K562 (cell line): ENCODE measurements at places on chromosomes 4 and X. TPM values are rescaled to one million over a fixed set of nuclear protein-coding genes. Genes with fewer than 3 reads are reported as not detected.

DNA sequence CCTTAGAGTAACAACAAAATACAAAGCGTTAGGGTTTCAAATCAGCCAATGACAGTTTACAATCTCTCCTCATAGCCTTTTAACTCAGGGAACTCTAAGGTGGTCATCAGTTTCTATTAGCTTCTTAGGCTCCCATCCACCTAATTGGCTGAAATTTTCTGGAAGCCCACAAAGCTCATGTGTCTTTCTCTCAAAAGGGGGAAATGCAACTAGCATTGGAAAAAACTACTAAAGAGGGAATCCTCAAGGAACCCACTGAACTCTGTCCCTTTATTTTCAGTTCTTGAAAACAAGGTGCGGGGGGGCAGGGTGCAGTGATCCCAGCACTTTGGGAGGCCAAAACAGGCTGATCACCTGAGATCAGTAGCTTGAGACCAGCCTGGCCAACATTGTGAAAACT, 56.4 kb downstream of the PDGFC start:
- no peak overlapping the region for H3K27ac ChIP-seq
- no peaks in the 10 kb centered on the region for H3K36me3 ChIP-seq
- no peaks in the 10 kb centered on the region for H3K27me3 ChIP-seq
- no peak overlapping the region for H3K4me3 ChIP-seq
- DNase-seq: no peak

DNA sequence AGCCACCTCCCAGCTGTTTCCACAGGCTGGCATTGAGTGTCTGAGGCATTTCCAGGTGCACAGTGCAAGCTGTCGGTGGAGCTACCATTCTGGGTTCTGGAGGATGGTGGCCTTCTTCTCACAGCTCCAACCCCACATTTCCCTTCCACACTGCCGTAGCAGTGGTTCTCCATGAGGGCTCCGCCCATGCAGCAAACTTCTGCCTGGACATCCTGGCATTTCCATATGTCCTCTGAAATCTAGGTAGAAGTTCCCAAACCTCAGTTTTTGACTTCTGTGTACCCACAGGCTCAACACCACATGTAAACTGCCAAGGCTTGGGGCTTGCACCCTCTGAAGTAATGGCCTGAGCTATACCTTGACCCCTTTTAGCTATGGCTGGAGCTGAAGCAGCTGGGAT, 10.3 kb upstream of the FRMPD4 start:
- H3K36me3 ChIP-seq: no peaks in the 10 kb centered on the region
- no peaks in the 10 kb centered on the region for H3K27me3 ChIP-seq
- no peak overlapping the region for H3K4me3 ChIP-seq

GRCh38 chr4:78665216-78665770, 110.9 kb upstream of the BMP2K start:
- no peaks in the 10 kb centered on the region for H3K36me3 ChIP-seq
- no peak overlapping the region for H3K4me3 ChIP-seq
- no peaks in the 10 kb centered on the region for H3K27me3 ChIP-seq
- H3K27ac ChIP-seq: no peak overlapping the region
- DNase-seq: no peak
- peaks cover 58% of the 10 kb centered on the region for H3K4me1 ChIP-seq

Gene KCNE5
- 0.13 TPM in 1 of 2 replicates, not detected in the other for polyA plus RNA-seq

Gene NPY2R
- not detected in 2 replicates for polyA plus RNA-seq

DNA sequence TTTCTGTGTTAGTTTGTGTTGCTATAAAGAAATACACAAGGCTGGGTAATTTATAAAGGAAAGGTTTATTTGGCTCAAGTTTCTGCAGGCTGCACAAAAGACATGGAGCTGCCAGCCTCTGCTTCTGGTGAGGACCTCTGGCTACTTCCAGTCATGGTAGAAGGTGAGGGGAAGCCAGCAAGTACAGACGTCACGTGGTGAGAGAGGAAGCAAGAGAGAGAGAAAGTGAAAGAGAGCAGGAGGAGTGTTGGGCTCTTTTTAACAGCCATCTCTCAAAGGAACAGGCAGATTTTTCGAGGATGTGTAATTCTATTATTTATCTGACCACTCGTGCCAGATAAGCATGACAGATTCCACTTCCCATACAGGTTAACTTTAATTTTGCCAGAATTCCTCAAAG, 1199.1 kb downstream of the ADGRL3 start:
- H3K27ac ChIP-seq: no peak overlapping the region
- H3K36me3 ChIP-seq: no peaks in the 10 kb centered on the region
- no peak overlapping the region for H3K4me3 ChIP-seq
- H3K27me3 ChIP-seq: no peaks in the 10 kb centered on the region
- no peak for DNase-seq

- no peak for DNase-seq
- peaks cover 22% of the 10 kb centered on the region for H3K4me1 ChIP-seq
- H3K27me3 ChIP-seq: no peaks in the 10 kb centered on the region
- no peaks in the 10 kb centered on the region for H3K36me3 ChIP-seq
Measured at GRCh38 chr4:86927843-86928395, 6.9 kb upstream of the AFF1 start.

Gene HS3ST1
- not detected in 2 replicates for polyA plus RNA-seq

DNA sequence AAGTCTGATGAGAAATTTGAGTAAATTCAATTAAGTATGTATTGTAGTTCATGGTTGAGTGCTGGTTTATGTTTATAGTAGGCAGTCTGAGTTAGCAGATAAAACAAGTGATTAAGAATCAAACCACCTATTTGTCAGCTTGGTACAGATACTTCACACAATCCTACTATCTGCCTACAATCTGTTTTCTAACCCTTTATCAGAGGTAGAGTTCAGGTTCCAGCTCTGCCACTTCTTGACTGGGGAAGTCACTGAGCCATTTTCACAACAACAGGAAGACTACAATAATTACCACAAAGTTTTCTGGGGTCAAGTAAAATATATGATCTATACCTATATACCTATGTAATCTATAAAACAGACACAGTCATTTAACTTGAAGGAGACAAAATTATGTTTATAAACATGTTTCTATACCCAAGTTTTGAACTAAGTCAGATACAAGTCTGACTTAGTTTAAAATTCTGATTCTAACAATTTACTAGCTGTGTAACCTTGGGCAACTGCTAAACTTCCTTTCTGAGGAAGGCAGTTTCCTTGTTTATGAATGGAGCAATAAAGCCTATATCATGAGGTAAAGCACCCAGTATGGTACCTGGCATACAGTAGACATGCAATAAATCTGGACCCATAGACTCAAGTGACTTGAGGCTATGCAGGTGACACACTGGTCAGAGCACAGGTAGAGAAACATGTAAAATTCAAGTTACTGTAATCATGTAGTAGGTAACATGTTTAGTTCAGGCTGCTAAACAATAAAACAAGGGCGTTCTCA, 37.2 kb upstream of the BDH2 start:
- H3K4me3 ChIP-seq: no peak overlapping the region
- H3K27me3 ChIP-seq: no peaks in the 10 kb centered on the region
- H3K27ac ChIP-seq: no peak overlapping the region

DNA sequence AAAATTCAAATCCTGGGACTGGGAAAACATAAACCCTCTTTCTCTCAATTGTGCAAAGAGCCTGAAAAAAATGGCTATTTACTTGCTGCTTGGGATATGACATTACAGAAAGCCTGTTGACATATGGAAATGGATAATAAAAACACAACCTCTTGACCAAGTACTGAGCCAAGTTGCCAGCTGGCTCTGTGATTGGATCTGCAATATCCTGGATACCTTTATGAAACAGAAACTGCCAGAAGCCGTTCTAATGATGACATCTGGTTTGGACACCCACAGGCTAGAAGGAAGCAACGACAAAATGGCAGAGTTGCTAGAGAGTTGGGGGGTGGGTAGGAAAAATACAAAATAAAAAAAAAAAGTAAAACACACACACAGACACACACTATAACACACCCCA, 481.4 kb downstream of the FAT4 start:
- DNase-seq: no peak
- H3K36me3 ChIP-seq: no peaks in the 10 kb centered on the region
- H3K4me3 ChIP-seq: no peak overlapping the region

DNA sequence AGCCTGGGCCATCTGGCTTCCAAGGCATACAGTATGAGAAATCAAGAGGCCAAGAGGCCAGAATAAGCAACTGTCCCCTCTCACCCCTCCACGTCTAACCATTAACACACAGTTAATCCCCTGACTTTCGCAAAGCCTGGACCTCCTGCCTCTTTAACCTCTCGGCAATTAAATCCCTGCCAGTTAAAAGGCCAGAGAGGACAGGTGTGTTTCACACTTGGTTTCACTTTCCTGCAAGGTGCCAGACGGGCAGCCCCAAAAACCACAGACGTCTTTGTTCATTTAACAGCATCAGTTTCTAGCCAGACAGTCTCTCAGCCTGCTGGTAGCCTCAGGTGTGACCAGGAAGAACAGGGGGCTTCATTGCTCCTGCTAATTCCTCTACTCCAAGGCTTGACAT, 91.1 kb upstream of the KIT start:
- H3K4me3 ChIP-seq: no peak overlapping the region
- H3K27me3 ChIP-seq: no peaks in the 10 kb centered on the region
- no peak for DNase-seq
- no peaks in the 10 kb centered on the region for H3K36me3 ChIP-seq
- no peak overlapping the region for H3K27ac ChIP-seq

Gene MAGEE2
- 0.07 TPM in 1 of 2 replicates, not detected in the other for polyA plus RNA-seq

DNA sequence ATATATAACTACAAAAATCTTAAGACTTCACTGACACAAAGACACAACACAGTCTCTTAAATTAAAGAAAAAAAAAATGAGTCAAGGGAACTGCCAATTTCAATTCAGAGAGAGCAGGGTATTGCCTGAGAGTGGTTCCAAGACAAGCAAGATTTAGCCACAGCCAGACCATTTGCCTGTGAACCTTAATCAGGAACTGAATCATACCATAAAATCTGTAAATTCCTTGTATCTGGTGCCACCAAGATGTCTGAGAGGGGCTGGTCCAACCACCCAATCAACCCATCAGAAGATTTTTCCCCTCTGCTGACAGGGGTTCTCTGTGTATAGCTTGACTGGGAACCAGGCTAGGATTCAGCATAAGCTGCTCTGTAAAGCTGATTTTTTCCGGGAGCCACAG, 159.2 kb downstream of the CPEB2 start:
- no peaks in the 10 kb centered on the region for H3K36me3 ChIP-seq
- no peak overlapping the region for H3K27ac ChIP-seq
- no peaks in the 10 kb centered on the region for H3K27me3 ChIP-seq
- H3K4me3 ChIP-seq: no peak overlapping the region
- H3K4me1 ChIP-seq: peaks cover 5% of the 10 kb centered on the region; the same call in 1 of the 2 replicates

Gene RELL1
- 1.4 and 1.8 TPM in 2 replicates for polyA plus RNA-seq

DNA sequence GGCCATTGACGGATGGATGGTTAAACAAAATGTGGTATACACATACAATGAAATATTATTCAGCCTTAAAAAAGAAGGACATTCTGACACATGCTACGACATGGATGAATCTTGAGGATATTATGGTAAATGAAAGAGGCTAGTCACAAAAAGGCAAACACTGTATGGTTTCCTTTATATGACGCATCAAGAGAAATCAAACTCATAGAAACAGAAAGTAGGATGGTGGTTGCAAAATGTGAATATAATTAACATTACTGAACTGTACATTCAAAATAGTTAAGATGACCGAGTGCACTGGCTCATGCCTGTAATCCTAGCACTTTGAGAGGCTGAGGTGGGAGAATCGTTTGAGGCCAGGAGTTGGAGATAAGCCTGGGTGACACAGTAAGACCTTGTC, 9.5 kb upstream of the CASK start:
- no peak overlapping the region for H3K4me3 ChIP-seq
- H3K27me3 ChIP-seq: no peaks in the 10 kb centered on the region
- no peak for DNase-seq
- no peaks in the 10 kb centered on the region for H3K4me1 ChIP-seq
- no peaks in the 10 kb centered on the region for H3K36me3 ChIP-seq

- H3K4me1 ChIP-seq: no peaks in the 10 kb centered on the region
- no peaks in the 10 kb centered on the region for H3K27me3 ChIP-seq
- H3K27ac ChIP-seq: no peak overlapping the region
- H3K36me3 ChIP-seq: no peaks in the 10 kb centered on the region
- H3K4me3 ChIP-seq: no peak overlapping the region
- DNase-seq: no peak
Measured at GRCh38 chr4:126354784-126355183, 1040.0 kb downstream of the FAT4 start.

DNA sequence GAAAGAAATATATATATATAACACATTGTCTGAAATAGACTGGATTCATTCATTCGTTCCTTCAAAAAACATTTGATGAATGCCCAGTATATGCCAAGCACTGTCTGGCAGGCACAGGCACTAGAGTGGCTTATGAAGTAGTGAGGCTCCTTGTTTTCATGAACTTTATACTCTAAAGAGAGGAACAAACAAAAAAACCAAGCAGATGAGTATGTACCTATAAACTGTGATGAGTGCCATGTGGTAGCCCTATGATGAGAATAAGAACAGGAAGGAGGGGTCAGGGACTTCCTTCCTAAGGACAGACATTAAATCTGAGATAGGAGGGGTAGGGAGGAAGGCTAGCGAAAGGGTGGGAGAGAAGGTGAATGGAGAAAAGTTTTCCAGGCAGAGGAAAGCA, 19.5 kb upstream of the PDGFRA start:
- no peak for DNase-seq
- no peaks in the 10 kb centered on the region for H3K27me3 ChIP-seq
- no peak overlapping the region for H3K4me3 ChIP-seq
- no peaks in the 10 kb centered on the region for H3K4me1 ChIP-seq

Gene FGFBP2
- polyA plus RNA-seq: not detected in 2 replicates

Gene GABRG1
- polyA plus RNA-seq: 0.35 and 0.37 TPM in 2 replicates

GRCh38 chr4:174859904-174860303, 30.9 kb upstream of the GLRA3 start:
- no peaks in the 10 kb centered on the region for H3K27me3 ChIP-seq
- H3K4me3 ChIP-seq: no peak overlapping the region
- H3K36me3 ChIP-seq: no peaks in the 10 kb centered on the region
- H3K4me1 ChIP-seq: no peaks in the 10 kb centered on the region
- no peak overlapping the region for H3K27ac ChIP-seq

DNA sequence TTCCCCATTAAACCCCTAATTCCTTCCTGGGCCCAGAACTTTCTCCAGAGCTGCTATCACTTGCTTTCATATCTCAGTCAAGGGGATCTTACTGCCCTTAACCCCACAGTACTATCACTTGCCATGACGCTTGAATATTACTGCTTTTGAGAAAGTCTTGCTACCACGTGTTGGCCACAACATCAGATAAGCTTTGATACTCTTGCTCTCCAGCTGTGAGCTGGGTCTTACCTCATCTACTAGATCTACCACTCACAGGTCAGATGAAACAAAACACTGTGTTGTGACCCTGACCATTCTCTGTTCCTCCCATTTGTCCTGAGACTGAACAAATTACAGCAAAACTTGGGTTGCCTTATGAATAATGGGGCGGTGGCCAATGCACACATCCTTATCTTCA, 12.1 kb upstream of the TAPT1 start:
- H3K36me3 ChIP-seq: no peaks in the 10 kb centered on the region
- no peak overlapping the region for H3K4me3 ChIP-seq
- H3K4me1 ChIP-seq: no peaks in the 10 kb centered on the region
- no peaks in the 10 kb centered on the region for H3K27me3 ChIP-seq
- no peak for DNase-seq
